ENCODE measurements at places on chromosomes 3 and 15.
A peak's percentile ranks its signal among the peaks of the same experiment; 100 is the strongest.

DNA sequence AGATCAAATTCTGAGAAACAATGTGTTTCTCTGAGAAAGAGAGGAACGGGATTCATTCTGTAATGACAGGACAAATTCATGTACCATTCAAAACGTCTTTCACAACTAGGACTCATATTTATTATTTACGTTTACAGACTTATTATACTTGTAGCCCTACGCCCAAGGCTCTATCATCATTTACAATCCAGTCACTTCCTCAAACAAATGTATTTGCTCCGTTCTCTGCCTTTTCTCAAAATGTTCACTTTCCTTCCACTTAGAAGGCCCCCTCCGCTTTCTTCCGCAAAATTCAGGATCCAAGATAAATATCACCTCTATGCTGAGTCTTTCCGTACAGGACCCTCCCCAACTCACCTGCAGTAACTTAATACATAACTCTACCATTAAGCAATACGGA, 745 bp downstream of the RSL24D1 start:
- DNase-seq = no peak

GRCh38 chr15:92316586-92317295, 76.9 kb upstream of the ST8SIA2 start:
- DNase-seq = no peak

DNA sequence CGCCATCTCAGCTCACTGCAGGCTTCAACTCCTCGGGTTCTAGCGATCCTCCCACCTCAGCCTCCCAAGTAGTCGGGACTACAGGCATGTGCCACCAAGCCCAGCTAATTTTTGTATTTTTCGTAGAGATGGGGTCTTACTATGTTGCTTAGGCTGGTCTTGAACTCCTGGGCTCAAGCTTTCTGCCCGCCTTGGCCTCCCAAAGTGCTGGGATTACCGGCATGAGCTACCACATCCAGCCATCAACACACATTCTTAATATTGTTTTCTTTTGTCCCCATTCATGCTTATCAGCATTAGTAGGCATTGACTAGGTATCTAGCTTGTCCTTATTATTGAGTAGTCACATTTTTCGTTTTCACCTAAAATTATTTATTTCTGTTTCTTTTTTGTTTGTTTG, 168.3 kb downstream of the GHSR start:
- no peak for DNase-seq

GRCh38 chr3:107589454-107589853, 66.7 kb downstream of the BBX start:
- DNase-seq = no peak

DNA sequence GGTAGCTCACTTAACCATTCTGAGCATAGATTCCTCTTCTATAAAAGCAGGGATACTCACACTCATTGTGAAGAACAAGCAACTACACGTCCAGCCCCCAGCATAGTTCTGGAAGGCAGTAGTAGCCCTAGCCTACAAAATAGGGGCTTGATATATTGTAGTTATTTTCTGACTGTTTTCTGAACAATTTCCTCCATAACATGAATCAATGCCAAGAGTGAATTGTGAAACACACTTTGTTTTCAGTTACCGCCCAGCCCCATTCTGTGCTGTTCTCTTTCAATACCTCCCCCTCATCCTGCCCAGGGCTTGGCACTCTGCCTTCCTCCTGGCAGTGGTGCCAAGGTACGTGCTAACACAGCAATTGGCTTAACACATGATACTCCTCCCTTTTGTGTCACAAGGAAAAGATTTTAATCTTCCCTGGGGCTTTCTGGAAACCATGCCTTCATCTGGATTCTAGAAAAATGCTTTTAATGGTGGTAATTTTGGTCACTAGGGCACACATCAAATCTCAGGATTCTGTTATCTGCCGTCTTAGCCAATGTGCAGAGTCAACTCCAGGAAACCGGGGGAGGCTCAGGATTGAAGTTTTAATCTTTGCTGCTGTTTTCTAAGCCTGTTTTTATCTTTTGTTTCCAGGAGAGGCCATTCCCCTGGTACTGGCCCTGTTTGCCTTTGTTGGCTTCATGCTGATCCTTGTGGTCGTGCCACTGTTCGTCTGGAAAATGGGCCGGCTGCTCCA, 37.2 kb downstream of the IL20RB start:
- DNase-seq = no peak

DNA sequence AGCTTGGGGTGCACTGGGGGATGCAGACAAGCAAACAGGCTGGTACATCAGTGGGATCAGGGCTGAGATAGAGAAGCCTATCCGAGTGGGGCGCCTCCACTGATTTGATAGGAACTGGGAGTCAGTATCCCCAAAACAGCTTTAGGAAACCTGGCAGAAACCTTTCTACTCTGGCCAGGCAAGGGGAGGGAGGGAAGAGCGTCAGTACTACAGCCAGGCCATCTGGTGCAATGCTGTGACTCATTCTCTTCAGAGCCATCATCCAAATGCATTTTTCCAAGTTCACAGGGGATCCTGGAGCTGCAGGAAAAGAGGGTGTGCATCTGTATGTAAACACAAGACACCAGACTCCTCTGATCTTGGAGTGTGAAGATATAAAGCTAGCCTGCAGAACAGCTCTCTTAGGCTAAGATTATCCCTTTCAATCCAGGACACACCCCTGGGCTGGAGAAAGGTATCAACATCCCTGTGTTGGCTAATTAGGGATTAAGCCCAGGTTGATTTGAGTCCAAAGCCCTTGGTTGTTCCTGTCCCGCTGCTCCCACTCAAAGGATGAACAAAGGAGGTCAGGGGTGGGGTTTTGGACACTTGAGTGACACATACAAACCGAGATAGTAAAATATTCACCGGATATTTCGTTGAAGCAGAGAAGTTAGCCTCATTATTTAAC, 9.3 kb downstream of the GALNT15 start:
- no peak for DNase-seq

- DNase-seq = no peak
Measured at GRCh38 chr3:113219605-113220300, 8.4 kb downstream of the BOC start.

GRCh38 chr15:25859838-25860645, 3.1 kb downstream of the ATP10A start:
- DNase-seq = no peak

GRCh38 chr15:75695220-75695619, 17.4 kb downstream of the CSPG4 start:
- DNase-seq = peak; percentile 29

DNA sequence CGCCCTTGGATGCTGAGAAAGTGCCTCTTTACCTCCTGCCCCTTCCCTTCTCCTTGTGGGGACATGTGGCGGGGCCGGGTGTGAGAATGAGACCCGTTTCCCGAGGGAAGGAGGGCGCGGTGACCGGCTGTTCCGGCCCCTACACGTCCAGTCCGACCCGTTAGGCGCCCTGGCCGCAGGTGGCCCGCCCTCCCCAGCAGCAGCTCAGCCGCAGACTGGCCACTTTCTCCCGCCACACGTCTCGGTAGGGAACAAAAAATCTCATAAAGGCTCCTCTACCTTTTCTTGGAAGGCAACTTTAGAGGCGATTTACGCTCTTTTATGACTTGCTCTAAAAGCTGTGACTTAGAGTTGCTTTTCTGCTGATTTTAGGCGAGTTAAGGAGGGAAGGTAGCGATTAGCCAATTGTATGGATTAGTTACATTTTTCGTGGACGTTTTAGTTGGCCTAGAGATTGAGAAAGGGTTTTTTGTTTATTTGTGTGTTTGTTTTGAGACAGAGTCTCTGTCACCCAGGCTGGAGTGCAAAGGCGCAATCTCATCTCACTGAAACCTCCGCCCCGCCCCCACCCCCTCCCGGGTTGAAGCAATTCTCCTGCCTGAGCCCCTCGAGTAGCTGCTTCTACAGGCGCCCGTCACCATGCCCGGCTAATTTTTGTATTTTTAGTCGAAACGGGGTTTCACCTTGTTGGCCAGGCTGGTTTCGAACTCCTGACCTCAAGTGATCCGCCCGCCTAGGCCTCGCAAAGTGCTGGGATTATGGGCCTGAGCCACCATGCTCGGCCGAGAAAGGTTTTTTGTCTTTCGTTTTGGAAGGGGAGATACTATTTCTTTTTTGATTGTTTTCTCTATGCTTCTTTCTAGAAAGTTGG, 8.3 kb upstream of the PGPEP1L start:
- peak; percentile 6 for DNase-seq

DNA sequence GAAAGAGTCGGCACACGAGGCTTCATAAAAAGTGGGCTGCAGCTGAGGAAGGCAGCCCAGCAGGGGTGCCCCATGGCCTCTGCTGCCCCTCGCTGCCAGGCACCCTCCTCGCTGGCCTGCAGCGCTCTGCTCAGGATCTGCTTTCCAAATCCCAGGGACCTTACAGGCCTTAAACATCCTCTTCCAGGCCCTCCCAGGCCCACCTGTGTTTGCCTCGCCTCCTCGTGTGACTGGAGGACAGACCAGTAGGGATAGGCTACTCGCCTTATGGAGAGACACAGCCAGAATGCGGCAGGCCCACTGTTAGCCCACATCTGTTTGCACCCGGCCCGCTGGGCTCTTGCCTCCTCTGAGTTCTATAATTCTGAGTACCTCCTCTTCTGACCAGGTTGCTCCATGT, 124.5 kb upstream of the PLXNA1 start:
- no peak for DNase-seq

DNA sequence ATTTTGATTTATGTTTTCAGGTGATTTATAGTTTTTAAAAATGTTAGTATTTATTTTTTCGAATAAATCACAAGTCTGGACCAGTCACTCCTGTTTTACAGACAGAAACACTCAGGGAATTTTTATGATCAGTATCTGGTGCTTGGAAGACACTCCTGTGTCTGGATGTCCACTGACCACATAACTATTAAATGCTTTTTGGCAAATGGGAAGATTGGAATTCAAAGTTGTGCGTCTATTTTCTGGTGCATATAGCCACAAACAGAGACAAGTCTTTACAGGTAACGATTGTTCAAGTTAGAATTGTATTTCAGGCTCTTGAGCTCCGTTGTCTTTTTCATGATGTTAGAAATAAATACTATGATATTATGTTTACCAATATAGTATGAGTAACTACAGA, 12.2 kb downstream of the CP start:
- DNase-seq = no peak

DNA sequence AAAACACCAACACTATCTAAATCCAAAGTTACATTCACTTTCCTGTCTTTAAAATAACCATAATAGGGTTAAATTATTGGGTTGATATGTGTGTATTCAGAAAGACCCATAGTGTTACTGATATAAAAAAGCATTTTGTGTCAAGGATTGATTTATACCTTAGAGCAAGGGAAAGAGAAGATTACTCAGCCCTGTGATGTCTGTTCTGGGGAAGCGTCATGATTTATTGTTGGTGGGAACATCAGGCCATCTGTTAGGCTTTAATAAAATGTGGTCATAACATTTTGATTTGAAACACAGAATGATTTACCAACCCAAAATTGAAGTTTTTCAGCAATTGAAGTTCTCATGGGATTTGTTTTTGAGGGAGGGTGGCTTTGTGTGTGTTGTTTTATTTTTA, 33.2 kb downstream of the SIDT1 start:
- DNase-seq = no peak

Data from neural crest cell (in vitro differentiated cells).